ENCODE measurements at places on chromosomes 12 and 14.

DNA sequence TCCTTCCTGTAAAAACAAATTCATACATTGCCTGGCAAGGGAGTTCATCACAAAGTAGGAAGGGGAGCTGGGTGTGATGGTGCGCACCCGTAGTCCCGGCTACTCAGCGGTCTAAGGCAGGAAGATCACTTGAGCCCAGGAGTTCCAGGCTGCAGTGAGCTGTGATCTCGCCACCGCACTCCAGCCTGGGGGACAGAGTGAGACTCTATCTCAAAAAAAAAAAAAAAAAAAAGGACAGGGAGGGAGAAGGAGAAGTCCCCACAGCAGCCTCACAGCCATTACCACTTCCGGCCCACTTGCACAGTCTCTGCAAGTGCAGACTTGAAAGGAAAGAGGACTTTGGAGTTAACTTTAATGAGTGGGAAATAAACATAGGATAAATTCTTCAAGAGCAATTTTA lies 121.0 kb downstream of the FBXL14 start:
- peak; percentile 78 for DNase-seq

DNA sequence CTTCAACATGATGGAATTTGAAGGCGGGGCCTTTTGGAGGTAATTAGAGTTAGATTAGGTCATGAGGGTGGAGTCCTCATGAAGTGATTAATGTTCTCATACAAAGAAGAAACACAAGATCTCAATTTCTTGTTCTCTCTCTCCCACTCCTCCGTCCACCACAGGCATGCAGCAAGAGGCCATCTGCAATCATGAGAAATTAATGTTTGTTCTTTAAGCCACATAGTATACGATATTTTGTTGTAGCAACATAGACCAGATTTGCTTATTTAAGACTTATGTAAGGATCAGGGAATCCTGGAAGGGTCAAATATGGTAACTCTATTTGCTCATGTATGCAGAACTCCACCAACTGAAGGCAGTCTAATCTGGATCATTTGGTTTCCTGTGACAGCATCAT lies 429.0 kb downstream of the LRIG3 start:
- peak; percentile 55 for DNase-seq

- DNase-seq = peak; percentile 78
Measured at GRCh38 chr14:39050389-39050788, 52.6 kb downstream of the SEC23A start.

DNA sequence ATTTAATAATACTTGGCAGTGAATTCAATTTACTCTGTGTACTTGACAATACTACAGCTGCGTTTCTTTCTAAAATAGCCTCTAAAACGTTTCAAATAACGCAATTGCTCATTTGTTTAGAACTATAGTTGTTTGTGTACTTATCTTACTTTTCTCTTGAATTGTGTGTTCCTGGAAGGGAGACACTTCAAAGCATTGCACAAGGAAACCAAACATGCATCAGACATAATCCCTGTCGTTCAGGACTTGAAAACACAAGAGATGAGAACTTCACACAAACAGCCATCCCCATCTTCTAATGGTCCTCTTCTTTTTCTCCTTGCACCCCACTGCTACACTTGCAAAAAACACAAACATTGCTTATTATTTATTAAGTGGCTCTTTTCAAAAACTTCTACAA lies 38.5 kb downstream of the PTGER2 start:
- DNase-seq = no peak

- peak; percentile 8 for DNase-seq
Measured at GRCh38 chr14:33709283-33709682, 241.6 kb downstream of the EGLN3 start.

GRCh38 chr14:87873741-87874140 lies 119.2 kb downstream of the GALC start:
- DNase-seq = no peak

DNA sequence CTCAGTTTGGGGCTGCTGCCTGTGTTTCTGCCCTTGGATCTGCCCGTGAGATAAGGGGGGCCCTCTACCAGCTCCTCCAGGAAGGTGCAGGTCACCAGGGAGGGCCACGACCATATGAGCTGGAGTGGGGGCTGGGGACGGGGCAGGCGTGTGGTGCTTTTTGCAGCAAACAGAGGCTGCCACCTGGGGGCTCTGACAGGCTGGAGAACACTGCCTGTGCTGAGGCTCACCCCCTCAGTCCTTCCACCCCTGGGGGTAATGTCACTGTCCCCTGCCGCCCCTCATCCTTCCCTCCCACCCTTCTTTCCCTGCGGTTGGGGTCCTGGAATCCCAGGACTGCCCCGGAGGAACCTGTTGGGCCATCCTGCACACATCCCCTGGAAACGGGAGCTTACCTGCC lies 3.2 kb downstream of the PLD4 start:
- DNase-seq = no peak

DNA sequence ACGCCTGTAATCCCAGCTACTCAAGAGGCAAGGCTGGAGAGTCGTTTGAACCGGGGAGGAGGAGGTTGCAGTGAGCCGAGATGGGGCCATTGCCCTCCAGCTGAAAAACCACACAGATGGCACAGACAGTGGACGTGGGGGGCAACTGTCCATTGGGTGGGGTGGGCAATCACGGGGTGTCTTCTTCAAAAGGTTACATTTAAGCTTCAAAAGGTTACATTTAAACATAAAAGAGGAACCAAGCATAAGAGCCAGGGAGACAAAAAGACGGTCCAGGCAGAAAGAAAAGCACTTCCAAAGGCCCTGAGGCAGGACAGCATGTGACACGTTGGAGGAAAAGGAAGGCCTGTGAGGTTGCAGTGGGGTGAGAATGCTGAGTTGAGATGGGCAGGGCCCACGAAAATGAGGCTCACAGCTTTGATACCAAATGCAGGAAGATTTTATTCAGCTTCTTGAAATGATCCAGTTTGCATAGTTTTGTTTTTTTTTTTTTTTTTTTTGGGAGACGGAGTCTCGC lies 10.7 kb downstream of the SCARB1 start:
- peak; percentile 32 for DNase-seq

- peak; percentile 63 for DNase-seq
Measured at GRCh38 chr12:57127101-57127725, 1.1 kb upstream of the LRP1 start.

GRCh38 chr12:87953256-87953860 lies 75.8 kb downstream of the C12orf50 start:
- DNase-seq = peak; percentile 10

- DNase-seq = peak; percentile 84
Measured at GRCh38 chr12:115232455-115233156, 548.6 kb upstream of the TBX3 start.

- DNase-seq = no peak
Measured at GRCh38 chr12:92446083-92446460, 256.7 kb upstream of the PLEKHG7 start.

GRCh38 chr14:74902941-74903705 lies 19.9 kb downstream of the RPS6KL1 start:
- no peak for DNase-seq

GRCh38 chr12:69046363-69046762 lies 113.4 kb upstream of the CPM start:
- DNase-seq = peak; percentile 63

- peak; percentile 10 for DNase-seq
Measured at GRCh38 chr12:29750131-29750927, 33.4 kb downstream of the TMTC1 start.

DNA sequence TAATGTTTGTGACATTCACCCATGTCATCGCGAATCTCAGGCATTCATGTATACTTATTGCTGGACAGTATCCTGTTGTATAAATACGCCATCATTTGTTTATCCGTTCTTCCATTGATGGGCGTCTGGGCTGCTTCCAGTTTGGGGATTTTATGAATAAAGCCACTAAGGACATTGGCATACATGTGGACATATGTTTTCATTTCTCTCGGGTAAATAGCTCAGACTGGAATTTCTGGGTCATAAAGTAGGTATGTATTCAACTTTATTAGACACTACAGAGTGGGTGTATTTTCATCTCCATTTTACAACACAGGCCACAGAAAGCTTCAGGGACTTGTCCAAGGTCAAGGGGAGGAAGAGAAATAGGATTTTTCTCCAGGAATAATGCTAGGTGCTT lies 48.9 kb downstream of the HRK start:
- DNase-seq = no peak

GRCh38 chr12:45637706-45638105 lies 91.8 kb upstream of the ARID2 start:
- peak; percentile 49 for DNase-seq

DNA sequence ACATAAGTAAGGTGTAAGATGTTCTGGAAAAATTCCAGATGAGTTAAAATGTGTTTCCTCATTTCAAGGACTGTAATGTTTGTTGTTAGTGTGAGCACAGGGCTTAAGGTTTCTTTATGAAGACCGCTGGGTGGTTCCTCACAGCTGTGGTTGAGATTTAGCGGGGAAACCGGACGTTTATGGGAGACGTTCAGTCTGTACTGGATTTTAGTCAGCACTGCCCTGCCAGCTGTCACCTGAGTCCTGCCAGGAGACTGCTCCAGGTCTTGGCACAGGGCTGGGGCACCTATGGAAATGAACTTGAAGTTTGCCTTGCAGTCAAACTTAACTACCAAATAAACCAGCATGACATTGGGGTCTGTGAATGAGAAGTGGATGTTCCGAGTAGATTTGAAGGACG lies 555.2 kb downstream of the DIO2 start:
- no peak for DNase-seq

GRCh38 chr14:101301011-101301410 lies 260.3 kb upstream of the DIO3 start:
- no peak for DNase-seq

- no peak for DNase-seq
Measured at GRCh38 chr12:130500835-130501330, 163.2 kb downstream of the PIWIL1 start.

- DNase-seq = no peak
Measured at GRCh38 chr12:25424211-25424731, 128.8 kb downstream of the LMNTD1 start.

DNA sequence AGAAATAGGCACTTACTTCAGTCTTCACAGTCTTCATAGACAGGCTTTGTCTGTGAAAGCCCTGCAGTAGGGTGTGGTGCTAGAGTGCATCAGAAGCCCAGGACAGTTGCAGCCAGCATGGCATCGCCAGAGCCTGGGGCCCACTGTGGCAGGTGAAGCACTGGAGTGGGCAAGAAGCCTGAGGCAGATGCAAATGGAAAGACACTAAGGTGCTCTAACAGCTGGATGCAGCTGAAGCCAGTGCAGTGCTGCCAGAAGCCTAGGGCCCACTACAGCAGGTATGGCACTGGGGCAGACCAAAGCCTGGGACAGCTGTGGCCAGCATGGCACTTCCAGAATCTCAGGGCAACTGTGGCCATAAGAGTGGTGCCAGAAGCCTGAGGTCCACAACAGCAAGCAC lies 358.6 kb downstream of the SYT1 start:
- no peak for DNase-seq

DNA sequence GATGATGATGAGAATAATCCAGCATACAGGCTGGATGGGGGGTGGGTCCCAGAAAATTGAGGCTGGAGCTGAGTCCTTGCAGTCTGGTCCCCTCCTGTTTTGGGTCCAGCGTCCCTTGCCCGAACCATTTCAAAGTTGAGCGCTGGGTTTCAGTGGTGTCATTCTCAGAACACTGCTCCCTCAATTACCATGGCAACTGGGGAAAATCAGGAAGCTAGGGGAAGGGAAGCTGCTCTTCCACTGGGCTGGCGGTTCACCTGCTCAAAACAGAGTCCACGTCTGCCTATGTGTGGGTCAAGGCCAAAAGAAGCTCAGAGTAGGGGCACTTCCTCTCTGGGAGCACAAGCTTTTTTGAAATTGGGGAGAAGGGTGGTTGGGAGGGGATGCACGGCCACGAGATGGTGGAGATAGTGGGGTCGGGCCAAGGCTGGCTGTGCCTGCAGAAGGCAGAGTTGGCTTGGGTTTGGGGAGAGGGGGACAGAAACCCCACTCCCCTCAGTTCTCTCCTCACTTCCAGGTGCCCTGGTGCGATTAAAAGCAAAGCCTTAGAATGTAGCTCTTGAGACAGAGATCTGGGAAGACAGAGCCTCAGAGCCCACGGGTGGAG lies 1.7 kb upstream of the NOS1 start:
- no peak for DNase-seq

DNA sequence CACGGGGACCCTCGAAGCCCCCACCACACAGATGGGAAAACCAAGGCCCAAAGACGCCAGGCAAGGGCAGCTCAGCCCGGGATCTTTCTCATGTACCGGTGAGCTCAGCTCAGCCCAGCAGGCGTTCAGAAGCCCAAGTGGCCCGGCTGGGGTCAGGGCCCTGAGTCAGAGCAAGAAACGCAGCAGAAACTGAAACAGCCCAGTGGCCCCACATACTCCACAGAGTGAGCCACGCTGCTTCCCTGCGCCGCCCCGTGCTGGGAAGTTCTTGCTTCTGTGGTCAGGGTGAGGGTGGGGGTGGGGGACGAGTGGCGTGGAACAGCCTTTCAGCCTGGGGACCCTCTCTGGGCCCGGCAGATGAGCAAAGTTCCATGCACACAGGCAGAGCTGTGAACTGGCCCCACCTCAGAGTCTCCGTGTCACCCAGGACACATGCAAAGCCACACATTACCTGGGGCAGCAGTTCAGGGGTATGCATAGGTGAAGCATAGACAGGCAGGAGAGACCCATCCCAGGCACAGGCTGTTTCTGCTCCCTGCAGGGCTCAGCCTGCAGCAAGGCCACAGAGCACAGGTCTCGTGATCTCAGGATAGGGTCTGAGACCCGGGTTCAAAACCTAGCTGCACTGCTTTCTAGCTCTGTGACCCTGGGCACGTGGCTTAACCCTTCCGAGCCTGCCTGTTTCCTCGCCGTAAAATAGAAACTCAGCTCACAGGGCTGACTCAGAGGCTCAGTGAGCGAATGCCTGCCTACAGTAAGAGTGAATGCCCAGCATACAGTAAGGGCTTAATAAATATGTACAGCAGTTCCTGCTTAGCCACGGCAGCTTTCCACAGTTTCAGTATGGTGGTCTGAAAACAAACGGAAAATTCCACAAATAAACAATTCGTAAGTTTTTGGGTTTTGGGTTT lies 21.6 kb downstream of the NCOR2 start:
- DNase-seq = no peak

DNA sequence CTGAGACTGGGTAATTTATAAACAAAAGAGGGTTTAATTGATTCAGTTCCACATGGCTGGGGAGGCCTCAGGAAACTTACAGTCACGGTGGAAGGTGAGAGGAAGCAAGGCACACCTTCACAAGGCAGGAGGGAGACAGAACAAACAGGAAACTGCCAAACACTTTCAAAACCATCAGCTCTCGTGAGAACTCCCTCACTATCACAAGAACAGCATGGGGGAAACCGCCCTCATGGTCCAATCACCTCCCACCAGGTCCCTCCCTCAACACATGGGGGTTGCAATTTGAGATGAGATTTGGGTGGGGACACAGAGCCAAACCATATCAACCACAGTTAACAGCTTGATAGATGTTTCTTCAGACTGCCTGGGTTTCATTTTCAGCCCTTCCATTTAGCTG lies 6.2 kb upstream of the GNPNAT1 start:
- no peak for DNase-seq

DNA sequence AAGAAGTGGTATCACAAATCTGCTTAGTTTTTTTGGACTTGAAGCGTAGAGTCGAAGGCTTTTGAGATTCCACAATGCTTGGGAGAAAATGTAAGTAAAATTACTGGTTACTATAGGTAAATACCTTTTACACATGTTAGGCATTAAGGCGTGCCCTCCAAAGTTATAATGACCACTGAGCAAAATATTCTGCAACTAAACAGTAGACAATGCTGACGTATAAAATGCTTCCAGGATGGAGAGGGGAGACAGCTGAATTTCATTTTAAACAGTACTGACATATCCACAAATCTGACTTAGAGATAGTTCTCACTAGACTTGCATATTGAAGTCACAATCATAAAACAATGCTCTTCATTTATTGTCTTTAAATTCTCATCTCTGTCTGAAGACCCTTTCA lies 144.5 kb upstream of the DCN start:
- DNase-seq = no peak

Data from RPMI7951 (cell line).